Nephron progenitor cell (in vitro differentiated cells): ENCODE measurements at places on chromosomes 7 and 10.

DNA sequence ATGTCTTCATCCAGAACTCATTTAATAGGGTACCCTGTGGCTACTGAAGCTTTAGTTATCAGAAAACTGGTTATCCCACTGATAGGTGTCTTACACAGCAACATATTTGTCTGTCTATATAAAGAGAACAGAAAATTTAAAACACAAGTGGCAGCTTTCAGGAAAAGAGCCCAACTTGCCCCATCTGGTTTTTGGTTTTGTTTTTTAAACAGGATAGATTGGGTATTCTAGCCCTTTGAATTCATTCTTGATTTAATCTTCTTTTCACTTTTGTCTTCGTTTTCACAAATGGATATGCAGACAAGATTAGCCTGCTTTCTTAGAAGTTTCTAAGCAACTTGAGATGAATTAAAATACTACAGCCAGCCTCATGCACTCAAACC is 91.3 kb downstream of the KLF6 start:
- DNase-seq, result no peak
- no peaks in the 10 kb centered on the region for H3K36me3 ChIP-seq
- no peak overlapping the region for H3K4me3 ChIP-seq
- H3K27me3 ChIP-seq, result peaks cover 3% of the 10 kb centered on the region
- H3K4me1 ChIP-seq, result peaks cover 17% of the 10 kb centered on the region

DNA sequence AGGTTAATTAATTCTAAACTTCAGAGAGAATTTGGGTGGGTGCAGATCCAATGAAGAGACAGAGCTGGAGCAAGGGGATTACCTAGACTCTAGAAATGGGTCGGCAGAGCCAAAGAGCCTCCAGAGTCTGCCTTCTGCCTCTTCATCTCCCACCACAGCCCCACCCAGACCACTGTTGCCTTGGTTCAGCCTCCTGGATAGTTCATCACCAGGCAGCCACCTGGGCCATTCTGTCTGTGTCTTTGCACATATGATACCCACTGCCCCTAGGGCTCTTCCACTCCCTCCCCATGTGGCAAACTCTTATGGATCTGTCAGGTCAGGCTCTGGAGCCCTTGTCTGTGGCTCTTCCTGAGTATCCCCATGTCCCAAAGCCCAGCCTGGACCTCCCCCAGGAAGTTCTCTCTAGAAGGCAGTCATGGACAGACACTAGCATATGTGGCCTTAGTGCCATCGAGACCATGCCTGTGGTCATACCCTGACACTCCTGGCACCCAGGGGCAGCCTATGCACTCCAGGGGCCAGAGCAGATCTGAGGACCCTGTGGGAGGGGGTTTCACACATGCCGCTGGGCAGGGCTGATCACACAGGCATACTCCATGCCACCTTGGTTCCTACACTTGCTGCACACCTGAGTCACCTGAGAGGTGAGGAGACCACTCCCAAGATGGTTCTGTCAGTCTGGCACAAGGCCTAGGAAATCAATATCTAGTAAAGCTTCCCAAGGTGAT is 41.6 kb downstream of the FRMPD2 start:
- H3K4me1 ChIP-seq, result peaks cover 15% of the 10 kb centered on the region
- DNase-seq, result no peak
- no peak overlapping the region for H3K27ac ChIP-seq
- H3K27me3 ChIP-seq, result peaks cover 14% of the 10 kb centered on the region
- no peak overlapping the region for H3K4me3 ChIP-seq

- peaks cover 31% of the 10 kb centered on the region for H3K4me1 ChIP-seq
- no peak overlapping the region for H3K4me3 ChIP-seq
- DNase-seq, result no peak
- no peaks in the 10 kb centered on the region for H3K27me3 ChIP-seq
These were observed 209.4 kb downstream of the CELF2 start for GRCh38 chr10:11227103-11227502.

- H3K4me3 ChIP-seq, result no peak overlapping the region
- no peak for DNase-seq
- peaks cover 15% of the 10 kb centered on the region for H3K4me1 ChIP-seq
- H3K36me3 ChIP-seq, result peaks cover 56% of the 10 kb centered on the region
- H3K27me3 ChIP-seq, result peaks cover 16% of the 10 kb centered on the region
- no peak overlapping the region for H3K27ac ChIP-seq
These were observed 138.9 kb downstream of the WDR11 start for GRCh38 chr10:120989996-120990598.

DNA sequence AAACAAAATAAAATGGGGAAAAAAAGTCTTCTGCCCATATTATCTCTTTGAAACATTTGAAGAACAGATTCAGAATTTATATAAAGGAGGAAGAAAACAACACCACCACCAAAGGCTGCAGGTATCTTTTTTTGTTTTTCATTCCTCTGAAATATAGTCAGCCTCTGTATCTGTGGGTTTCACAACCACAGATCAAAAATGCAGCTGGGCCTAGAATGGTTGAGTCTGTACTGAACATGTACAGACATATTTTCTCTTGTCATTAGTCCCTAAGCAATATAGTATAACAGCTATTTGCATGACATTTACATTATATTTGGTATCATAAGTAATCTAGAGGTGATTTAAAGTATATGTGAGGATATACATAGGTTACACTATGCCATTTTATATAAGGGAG is 559.7 kb upstream of the LRRN3 start:
- no peaks in the 10 kb centered on the region for H3K36me3 ChIP-seq
- H3K27me3 ChIP-seq, result no peaks in the 10 kb centered on the region
- H3K4me1 ChIP-seq, result no peaks in the 10 kb centered on the region
- no peak overlapping the region for H3K4me3 ChIP-seq
- no peak overlapping the region for H3K27ac ChIP-seq

DNA sequence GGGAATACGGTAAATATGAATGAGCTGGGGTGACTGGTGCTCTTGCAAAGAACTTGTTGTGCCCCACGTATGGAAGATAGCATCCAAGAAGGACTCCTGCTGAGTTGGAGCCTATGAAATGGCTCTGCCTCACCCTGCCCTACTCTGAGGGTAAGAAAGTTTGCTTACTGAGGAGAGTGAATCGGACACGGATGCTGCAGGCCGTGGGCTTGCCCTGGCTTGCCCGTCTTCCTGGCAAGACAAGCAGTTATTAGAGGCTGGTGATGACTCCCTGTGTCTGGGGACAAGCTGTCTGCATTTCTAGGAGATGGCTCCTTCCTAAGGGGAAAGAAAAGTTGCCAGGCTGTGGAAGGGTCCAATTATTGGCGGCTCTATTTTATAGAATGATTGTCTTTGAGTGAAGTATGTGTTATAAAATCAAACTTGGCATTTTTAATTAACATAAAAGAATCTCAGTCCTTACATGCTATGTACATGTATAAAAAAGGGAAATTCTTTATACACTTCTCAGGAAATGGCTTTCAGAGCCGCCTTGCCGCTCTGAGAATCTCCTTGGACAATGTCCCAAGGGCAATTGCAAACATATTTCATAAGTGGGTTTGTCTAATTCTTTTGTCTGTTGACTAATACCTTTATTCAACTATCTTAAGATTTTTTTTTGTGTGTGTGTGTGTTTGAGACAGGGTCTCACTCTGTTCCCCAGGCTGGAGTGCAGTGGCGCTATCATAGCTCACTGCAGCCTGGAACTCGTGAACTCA is 64.6 kb downstream of the CYP26A1 start:
- no peak overlapping the region for H3K27ac ChIP-seq
- peaks cover 7% of the 10 kb centered on the region for H3K36me3 ChIP-seq
- H3K4me3 ChIP-seq, result no peak overlapping the region
- H3K27me3 ChIP-seq, result peaks cover 6% of the 10 kb centered on the region

DNA sequence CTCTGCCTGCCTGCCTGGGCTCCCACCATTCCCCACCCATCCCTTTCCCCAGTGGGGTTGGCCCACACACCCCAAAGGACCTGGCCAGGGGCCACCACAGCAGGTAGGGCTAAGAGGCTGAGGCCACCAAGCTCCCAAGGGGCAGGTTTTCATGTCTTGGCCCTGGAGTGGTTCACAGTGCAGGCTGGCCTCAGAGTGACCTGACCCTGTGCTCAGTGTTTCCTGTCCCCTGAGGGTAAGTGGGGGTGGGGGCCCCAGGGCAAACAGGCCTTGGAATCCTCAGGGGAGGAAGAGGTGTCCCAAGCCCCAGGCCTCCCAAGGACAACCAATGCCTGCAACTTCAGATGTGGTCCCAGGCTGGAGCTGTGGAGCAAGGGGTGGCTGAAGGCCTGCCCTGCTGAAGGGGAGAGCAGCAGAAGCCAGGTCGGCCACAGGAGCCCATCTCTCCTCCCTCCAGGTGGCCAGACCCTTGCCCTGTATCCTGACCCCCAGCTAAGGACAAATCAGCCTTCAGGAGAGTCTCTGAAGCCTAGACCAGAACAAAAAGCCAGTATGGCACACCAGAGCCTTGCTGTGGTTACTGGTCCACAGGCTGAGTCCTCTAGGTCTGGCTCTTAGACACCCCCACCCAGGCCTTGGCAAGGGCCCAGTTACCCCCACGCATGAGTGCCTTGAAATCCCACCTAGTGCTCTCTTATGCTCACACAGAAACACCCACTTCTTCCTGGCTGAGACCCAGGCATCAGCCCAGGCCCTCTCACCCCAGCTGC is 27.6 kb downstream of the POLL start:
- H3K27me3 ChIP-seq, result peaks cover 16% of the 10 kb centered on the region
- H3K4me1 ChIP-seq, result peaks cover 61% of the 10 kb centered on the region
- DNase-seq, result no peak

DNA sequence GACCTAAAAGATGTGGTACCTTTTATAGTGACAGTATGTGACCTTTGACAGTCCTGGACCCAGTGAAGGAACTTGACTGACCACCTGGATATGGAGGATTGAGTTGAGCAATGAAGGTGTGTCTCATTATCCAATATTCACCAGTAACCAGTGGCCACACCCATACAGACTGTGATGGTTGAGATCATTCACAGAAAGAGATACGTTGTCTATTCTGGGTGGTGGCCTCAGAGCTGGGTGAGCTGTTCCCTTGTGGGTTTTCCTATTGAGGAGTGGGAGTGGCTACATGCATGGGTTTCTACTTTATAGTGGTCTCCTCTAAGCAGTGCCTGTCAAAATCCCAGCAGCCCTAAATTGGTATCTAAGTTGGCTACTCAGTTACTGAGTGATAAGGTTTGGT is 507.4 kb downstream of the SORCS3 start:
- no peaks in the 10 kb centered on the region for H3K27me3 ChIP-seq
- H3K4me3 ChIP-seq, result no peak overlapping the region
- H3K36me3 ChIP-seq, result no peaks in the 10 kb centered on the region
- no peak for DNase-seq
- no peak overlapping the region for H3K27ac ChIP-seq
- no peaks in the 10 kb centered on the region for H3K4me1 ChIP-seq

- H3K4me3 ChIP-seq, result no peak overlapping the region
- peaks cover 7% of the 10 kb centered on the region for H3K4me1 ChIP-seq
- DNase-seq, result no peak
- H3K27ac ChIP-seq, result no peak overlapping the region
- H3K27me3 ChIP-seq, result peaks cover 6% of the 10 kb centered on the region
These were observed 184.0 kb upstream of the ADO start for GRCh38 chr10:62620491-62620890.

DNA sequence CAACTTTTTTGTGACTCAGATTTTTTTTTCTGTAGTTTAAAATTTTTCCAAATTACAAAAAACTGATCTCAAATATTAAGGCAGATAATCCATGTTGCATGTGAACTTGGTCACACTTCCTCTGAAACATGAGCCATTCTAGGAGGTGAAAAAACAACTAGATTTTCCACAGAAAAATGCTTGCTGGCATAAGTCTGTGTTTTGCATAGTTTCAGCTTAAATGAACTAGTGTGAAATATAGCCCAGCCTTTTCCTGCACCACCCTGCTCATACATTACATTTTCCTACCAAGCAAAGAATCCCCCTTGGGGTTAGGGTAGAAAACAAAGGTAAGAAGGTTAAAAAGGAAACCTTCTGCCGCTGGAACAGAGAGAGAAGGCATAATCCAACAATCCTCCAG is 48.2 kb downstream of the SLC25A13 start:
- DNase-seq, result no peak
- peaks cover 72% of the 10 kb centered on the region for H3K36me3 ChIP-seq
- H3K27ac ChIP-seq, result no peak overlapping the region
- no peak overlapping the region for H3K4me3 ChIP-seq
- H3K4me1 ChIP-seq, result no peaks in the 10 kb centered on the region

GRCh38 chr10:69953851-69954250 is 98.8 kb upstream of the MACROH2A2 start:
- DNase-seq, result no peak
- no peaks in the 10 kb centered on the region for H3K27me3 ChIP-seq
- peaks cover 14% of the 10 kb centered on the region for H3K4me1 ChIP-seq
- H3K27ac ChIP-seq, result no peak overlapping the region
- peaks cover 15% of the 10 kb centered on the region for H3K36me3 ChIP-seq
- H3K4me3 ChIP-seq, result no peak overlapping the region

DNA sequence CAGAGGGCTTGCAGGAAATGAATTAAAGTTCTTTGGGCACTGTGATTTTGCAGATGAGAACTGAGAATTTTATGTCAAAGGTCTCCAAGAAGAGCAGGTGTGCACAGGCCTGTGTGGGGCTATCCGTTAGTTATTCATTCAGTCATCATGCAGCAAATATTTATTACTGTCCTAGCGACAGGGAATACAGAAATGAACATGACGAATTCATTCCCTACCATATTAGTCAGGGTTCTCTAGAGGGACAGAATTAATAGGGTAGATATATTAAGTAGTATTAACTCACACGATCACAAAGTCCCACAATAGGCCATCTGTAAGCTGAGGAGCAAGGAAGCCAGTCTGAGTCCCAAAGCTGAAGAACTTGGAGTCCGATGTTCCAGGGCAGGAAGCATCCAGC is 2.9 kb upstream of the MMP21 start:
- no peaks in the 10 kb centered on the region for H3K36me3 ChIP-seq
- no peak for DNase-seq
- peaks cover 3% of the 10 kb centered on the region for H3K27me3 ChIP-seq

DNA sequence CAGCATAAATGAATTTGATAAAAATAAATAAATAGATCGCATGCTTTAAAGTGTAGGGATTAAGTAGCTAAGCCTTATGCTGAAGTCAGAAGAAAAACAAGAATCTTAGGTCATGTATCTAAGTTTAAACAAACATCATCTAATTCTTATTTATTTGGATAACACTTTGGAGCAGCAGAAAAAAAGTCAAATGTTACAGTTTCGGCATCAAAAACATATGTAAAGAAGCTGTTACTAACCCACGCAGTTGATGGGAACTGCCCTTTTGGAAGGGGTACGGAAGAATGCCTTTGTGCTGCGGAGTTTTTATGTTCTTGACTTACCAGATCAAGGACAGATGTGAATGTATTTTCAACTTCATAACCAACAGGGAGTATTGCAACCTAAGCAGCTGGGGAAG is 37.3 kb upstream of the HABP2 start:
- no peak overlapping the region for H3K27ac ChIP-seq
- DNase-seq, result no peak
- H3K4me1 ChIP-seq, result no peaks in the 10 kb centered on the region
- H3K36me3 ChIP-seq, result no peaks in the 10 kb centered on the region

- no peak for DNase-seq
- peaks cover 59% of the 10 kb centered on the region for H3K4me1 ChIP-seq
- no peak overlapping the region for H3K4me3 ChIP-seq
- H3K27me3 ChIP-seq, result peaks cover 7% of the 10 kb centered on the region
These were observed 333.8 kb downstream of the CXCL12 start for GRCh38 chr10:44051091-44051490.

DNA sequence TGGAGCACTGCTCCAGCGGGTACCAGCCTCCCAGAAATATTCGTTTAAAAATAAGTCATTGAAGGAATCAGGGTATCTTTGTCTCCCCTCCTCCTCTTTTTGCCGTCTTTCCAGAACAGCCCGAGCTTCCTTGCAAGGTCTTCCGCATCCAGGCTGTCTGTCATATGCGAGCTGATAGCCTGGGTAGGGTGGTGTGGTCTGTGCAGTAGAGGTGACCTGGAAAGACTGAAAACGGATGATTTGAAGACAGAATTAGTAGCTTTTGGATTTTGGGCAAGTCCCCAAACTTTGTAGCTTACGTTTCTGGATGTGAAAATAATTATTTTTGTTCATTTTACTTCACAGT is 480 bp downstream of the VPS50 start:
- H3K27ac ChIP-seq, result no peak overlapping the region
- no peak for DNase-seq
- H3K27me3 ChIP-seq, result peaks cover 22% of the 10 kb centered on the region
